ENCODE measurements at places on chromosomes 6 and 20.

DNA sequence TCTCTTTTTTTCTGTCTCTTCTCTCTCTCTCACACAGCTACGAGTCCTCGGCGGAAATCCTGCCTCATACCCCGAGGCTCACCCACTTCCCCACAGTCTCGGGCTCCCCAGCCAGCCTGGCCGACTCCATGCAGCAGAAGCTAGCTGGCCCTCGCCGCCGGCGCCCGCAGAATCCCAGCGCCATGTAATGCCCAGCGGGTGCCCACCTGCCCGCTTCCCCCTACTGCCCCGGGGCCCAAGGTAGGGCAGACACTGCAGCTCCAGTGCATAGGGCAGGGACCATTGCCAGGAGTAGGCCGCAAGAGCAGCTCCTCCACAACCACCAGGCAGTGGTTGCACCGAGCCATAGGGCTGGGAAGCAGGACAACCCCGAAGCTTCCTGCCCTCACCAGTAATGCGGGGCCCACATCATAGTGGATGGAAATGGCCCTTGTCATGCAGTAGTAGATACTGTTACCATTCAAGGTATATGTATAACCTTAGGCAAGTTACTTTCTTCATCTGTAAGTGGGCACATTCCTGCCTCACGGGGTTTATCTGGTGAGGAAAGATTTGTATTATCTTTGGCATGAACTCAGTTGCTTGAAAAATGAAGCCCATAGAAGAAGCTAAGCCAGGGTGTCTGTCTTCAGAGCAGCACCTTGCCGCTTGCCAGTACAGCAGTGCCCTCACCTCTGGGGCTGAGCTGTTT lies 36.9 kb upstream of the ID1 start:
- no peak for DNase-seq

- DNase-seq: no peak
Measured at GRCh38 chr6:32645047-32645703, 8.0 kb downstream of the HLA-DQA1 start.

- no peak for DNase-seq
Measured at GRCh38 chr6:6074190-6074589, 67.5 kb upstream of the NRN1 start.

DNA sequence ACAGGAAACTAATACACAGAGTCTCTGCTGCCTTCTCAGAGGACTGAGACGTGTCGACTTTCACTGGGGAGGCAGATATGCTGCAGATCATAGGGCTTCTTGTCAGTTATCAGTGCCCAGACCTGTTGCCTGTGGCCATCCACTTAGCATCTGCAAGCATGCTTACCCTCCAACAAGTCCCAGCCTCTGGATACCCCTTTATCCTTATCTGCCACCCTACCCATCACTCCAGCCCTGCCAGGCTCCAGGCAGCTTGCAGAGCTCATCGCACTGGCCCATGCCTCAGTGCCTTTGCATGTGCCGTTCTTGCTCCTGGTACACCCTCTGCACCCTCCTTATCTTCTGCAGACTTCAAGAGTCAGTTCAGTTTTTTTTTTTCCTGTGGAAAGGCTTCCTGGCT lies 119.2 kb downstream of the TOX2 start:
- no peak for DNase-seq

DNA sequence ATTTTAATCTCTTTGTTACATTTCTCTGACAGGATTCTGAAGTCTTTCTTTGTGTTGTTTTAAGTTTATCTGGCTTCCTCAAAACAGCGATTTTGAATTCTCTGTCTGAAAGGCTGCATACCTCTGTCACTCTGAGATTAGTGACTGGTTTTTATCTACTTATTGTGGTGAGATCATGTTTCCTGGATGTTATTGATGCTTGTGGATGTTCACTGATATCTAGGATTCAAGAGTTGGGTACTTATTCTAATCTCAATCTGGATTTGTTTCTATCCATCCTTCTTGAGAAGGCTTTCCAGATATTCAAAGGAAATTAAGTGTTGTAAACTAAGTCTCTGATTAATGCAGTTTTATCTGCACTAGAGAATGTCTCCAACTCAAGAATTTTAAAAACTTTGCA lies 1076.1 kb upstream of the ADGRB3 start:
- DNase-seq: no peak

- no peak for DNase-seq
Measured at GRCh38 chr20:56004007-56004406, 1.3 kb downstream of the CBLN4 start.

GRCh38 chr20:31496761-31497295 lies 17.4 kb upstream of the HM13 start:
- no peak for DNase-seq

GRCh38 chr20:34956041-34956458 lies 382 bp downstream of the MYH7B start:
- DNase-seq: no peak

GRCh38 chr6:97668716-97669115 lies 385.7 kb upstream of the MMS22L start:
- no peak for DNase-seq

- no peak for DNase-seq
Measured at GRCh38 chr6:80647156-80647555, 540.7 kb downstream of the BCKDHB start.

- DNase-seq: no peak
Measured at GRCh38 chr20:48999890-49000870, 45.9 kb upstream of the CSE1L start.

GRCh38 chr6:43009124-43009523 lies 4.6 kb downstream of the MEA1 start:
- no peak for DNase-seq

DNA sequence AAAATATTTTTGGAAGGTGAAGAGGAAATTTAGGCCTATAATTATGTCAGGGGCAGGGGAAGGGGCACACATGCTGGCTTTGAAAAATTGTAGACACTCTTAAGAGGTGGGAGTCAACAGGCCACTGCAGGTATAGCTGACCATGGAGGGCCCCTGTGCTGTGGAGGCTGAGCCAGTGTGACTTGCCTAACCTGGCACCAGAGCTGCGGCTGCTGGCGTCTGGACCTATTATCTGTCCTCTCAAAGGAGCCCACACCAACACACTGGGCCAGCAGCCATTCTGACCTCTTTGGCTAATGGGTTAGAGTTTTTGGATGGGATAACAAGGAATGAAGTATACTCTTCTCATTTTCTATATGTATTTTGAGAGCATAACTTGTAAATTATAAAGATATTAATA lies 4.5 kb downstream of the GID8 start:
- no peak for DNase-seq

DNA sequence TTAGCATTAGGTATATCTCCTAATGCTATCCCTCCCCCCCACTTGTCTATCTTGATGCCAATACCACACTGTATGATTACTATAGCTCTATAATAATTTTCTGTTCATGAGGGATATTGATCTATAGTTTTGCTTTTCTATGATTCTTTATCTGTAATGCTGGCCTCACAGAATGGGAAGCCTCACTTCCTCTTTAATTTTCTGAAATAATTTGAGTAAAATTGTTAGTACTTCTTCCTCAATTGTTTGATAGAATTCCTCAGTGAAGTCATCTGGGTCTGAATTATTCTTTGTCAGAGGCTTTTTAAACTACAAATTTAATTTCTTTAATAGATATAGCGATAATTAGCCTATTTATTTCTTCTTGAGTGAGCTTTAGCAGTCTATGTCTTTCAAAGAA lies 31.2 kb downstream of the SIRPD start:
- DNase-seq: no peak

GRCh38 chr20:46119028-46119546 lies 973 bp downstream of the CD40 start:
- no peak for DNase-seq

DNA sequence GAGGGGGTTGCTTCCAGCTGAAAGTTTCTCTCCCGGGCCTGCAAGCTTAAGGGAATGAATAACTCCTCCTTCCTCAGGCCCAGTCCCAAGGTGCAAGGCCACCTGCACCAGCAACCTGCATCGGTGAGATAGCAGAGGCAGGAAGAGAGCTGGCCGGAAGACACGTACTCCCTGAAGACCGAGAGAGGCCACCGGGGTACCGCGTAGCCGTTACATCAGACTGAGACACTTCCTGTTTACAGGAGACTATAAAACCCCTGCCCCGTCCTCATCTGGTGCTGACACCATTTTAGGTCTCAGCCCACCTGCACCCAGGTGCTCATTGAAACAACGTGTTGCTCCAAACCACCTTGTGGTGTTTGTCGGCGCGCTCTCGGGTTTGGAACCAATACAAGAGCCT lies 60.5 kb upstream of the PRND start:
- DNase-seq: no peak

- DNase-seq: no peak
Measured at GRCh38 chr6:89642956-89643355, 4.4 kb upstream of the LYRM2 start.

- DNase-seq: no peak
Measured at GRCh38 chr20:56685879-56686278, 56.8 kb downstream of the TFAP2C start.

- DNase-seq: no peak
Measured at GRCh38 chr6:37480951-37481534, 18.6 kb downstream of the CCDC167 start.
